Memory B cell (primary cell): ENCODE measurements at places on chromosomes 6 and 20.

DNA sequence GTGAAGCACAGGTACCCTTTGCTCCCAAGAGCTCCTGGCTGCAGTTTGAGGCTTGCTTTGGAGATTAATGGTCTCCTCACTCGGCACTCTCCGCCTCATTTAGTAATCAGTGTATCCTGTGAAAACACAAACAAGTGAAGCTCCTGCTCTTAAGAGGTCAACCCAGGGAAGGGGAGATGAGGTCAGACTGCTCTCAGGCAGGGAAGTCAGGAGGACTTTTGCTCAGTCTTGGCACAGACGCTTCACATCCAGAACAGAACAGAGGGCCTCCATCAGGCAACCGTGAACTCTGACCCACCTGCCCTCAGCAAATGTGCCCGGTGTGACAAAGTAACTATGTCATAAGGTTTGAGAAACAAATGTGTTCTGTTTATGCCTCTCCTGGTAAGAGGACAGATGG lies 428.8 kb upstream of the JARID2 start:
- no peak for DNase-seq

- DNase-seq: no peak
Measured at GRCh38 chr6:107496892-107497684, 7.2 kb downstream of the SOBP start.

DNA sequence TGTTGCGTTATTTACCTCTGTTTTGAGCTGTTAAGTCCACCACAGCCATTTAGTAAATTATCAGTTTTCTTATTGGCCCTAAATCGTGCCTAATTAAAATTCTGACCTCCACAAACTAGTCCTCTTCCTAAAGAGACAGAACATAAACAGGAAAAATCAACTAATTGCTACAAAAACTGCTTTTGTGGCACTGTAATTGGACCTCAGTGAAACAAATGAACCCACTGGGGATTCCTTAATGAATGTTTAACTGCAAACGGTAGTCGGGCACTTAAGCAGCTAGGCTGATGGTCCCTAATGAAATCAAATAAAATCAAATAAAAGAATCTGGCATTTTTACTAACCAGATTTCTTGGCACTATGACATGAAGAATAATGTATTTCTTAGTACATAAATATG lies 513.4 kb upstream of the SLC35B3 start:
- no peak for DNase-seq

- DNase-seq: no peak
Measured at GRCh38 chr6:115078555-115078954, 735.7 kb upstream of the HS3ST5 start.

GRCh38 chr6:138948546-138949179 lies 39.4 kb downstream of the REPS1 start:
- no peak for DNase-seq

DNA sequence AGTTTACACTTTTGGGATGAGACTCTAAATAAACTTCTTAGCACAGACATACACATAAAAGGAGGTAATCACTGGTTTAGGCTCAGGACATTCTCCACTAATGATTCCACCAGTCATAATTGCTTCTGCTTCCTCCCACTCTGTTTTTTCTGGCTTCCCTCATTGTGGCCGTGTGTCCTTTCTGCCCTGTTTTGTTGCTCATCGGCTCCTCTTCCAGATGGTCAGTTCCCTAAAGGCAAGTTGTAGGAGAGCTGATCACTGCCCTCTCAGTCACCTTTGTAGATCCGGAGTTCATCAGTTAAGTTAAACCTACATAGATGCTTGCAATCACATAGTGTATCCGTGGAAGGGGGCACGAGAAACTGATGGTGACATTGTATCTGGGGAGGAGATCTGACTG lies 200.5 kb upstream of the ARG1 start:
- DNase-seq: no peak

DNA sequence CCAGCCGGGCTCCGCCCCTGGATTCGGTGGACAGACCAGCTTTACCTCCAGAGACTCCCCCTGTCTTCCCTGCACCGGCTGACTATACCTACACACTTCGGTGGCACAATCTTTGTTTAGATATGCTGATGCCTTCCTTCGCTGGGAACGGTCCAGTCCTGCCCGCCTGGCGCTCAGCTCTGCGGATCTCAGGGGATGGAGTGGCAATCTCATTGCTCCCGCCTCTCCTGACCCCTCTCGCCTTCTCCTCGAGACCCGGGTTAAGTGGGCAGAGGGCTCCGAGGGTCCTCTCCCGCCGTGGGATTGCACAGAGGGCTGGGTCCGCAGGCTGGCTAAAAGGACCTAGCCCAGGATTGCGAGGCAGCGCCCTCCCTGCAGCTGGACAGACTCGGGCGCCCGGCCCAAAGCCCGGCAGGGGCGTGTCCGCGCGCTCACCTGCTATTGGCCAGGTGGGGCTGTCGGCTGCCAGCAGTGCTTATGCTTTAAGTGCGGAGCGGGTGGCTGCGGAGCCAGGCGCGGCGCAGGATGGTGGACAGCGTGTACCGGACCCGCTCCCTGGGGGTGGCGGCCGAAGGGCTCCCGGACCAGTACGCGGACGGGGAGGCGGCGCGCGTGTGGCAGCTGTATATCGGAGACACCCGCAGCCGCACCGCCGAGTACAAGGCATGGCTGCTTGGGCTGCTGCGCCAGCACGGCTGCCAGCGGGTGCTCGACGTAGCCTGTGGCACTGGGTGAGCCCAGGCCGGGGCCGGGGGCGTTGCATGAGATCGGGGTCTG lies at the start of gene GNMT:
TSS of gene GNMT (plus strand) at position 512 of the 777 bp plus-strand sequence. CDS start at position 526, 14 bp downstream.
- DNase-seq: peak; percentile 9

DNA sequence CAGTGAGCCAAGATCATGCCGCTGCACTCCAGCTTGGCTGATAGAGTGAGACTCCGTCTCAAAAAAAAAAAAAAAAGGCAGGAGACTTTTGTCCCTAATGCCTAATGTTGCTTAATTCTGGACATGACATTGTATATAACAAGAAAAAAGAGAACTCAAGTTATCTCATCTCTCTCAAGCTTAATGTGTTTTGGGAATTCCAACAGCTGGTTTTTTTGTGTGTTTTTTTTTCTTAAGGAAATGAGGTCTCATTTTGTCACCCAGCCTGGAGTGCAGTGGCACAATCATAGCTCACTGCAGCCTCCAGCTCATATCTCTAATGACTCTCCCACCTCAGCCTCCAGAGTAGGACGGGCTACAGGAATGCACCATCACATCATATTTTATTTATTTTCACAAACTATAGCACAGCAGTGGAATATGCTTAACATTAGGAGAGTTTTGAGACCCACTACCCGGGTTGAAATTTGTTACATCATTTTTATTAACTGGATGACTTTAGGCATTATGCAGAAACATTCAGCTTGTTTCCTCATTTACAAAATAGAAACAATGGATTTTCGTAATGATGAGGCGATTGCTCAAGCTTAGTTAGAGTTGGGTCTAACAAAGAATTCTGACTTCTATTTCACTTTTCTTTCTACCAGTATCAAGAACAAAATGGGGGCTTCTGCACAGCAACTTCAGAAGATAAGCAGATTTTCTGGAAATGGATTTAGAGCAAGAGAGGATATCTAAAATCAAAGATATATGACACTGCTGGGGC lies 104.1 kb upstream of the BTN3A2 start:
- DNase-seq: no peak

DNA sequence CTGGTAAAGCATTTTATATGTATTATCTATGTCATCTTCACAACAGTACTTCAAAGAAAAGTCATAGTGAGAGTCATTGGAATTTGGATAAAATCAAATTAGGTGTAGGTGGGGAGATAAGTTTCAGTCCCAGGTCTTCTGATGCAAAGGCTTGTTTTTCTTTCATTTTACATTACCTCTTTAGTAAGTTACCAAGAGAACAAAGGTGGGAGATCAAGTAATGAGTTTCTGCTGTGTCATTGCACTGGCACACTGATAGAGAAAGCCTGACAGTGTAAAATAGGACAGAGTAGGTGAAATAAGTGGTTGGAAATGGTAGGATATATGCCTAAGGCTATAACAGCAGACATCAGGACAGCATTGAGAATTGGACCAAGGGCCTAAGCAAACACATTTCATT lies 250.4 kb downstream of the NKAIN2 start:
- DNase-seq: no peak

DNA sequence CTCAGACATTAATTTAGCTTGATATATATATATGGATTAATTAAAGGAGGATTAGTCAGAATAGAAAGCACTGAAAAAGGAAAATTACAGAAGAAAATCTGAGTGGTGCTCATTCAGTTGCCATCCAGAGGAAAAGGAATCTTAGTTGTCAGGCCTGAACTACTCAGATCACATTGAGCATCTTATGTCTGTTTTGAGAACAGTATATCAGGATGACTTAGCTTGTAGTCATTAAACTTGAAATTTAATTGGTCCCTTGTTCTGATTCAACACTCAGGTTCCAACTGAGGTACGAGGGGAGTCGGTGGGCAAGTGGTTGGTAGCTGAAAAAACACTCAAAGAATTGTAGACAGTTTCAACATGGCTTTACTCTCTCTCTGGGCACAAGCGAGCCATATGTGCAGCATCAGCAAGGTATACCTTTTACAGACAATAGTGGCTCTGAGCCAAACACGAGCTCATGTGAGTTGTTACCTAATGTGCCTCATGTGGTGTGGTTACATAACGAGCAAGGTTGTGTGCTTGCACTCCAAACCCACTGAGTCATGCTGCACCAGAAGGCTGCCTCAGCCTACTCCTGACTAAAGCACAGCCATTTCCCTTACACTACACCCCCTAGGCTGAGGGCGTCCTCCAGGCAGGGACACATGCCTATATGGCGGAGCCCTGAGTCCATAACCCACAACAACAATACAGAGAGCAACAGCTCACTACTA lies 73.0 kb upstream of the HMGN3 start:
- DNase-seq: no peak

GRCh38 chr20:35226126-35226883 lies at the start of gene MMP24:
TSS of gene MMP24 (plus strand) at chr20:35226690. CDS start at chr20:35226739, 49 bp downstream.
- DNase-seq: no peak

- no peak for DNase-seq
Measured at GRCh38 chr6:52595000-52595795, 18.3 kb upstream of the TRAM2 start.

DNA sequence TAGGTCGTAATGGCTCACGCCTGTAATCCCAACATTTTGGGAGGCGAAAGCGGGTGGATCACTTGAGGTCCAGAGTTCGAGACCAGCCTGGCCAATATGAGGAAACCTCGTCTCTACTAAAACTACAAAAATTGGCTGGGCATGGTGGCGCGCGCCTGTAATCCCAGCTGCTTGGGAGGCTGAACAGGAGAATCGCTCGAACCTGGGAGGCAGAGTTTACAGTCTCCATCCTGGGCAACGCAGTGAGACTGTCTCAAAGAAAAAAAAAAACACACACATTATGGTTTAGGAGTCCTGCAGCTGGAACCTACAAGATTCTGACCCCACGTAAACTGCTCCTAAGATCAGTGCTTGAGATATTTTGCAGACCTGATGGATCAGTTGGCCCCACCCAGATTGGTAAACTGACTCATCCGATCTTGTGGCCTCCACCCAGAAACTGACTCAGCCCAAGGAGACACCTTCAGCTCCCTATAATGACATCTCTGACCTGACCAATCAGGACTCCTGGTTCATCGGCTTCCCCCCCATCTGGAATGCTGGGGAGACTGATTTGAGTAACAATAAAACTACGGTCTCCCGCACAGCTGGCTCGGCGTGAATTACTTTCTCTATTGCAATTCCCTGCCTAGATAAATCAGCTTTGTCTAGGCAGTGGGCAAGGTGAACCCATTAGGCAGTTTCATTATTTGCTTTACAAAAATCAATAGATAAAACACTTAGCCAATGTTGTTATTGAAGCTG lies 96.2 kb upstream of the BTN3A2 start:
- DNase-seq: no peak

DNA sequence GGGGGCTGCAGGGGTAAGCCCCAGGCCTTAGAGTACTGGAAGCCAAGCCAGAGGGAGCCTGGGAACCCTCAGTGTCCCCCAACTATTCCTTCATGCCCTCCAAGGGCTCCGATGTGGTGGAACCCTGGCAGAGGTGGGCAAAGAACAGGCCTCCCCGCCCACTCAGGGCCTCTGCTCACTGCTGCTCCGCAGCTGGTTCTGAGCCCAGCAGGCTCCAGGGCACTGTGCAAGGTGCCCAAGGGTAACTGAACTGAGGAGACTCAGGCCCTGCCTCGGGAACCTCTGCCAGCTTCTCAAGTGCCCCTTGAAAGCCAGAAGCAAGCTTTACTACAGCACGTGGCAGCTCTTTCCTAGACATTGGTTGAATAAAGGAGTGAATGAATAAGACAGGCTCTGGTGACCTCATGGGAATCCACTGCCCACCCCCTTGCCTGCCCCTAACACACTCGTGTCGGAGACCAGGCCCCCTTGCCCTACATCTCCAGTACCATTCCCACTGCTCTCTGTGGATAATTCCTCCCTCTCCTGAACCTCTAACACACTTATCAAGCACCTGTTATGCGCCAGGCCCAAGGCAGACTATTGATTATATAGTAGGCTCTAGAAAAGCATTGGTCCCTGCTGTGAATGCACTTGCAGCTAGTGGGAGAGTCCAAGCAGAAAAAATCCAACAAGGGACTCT lies 55.0 kb downstream of the TOX2 start:
- DNase-seq: no peak

GRCh38 chr6:2582268-2582667 lies 168.5 kb downstream of the MYLK4 start:
- DNase-seq: no peak

DNA sequence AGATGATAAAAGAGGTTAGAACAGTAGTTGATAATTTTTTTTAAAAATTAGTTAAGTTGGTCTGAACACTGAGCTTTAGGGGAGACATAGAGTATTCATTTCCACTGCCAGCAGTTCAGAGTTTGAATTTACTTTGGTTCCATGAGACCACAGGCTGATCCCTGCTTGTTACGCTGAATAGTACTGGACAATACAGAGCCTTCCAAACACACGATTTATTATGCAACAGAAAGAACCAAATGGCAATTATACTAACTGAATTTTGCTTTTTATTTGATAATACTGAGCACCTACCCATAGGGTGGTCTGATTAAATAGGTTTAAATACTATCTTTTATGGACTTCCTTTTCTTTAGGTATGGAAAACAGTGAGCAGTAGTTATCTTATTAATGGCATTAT lies 111.4 kb downstream of the POPDC3 start:
- DNase-seq: no peak

DNA sequence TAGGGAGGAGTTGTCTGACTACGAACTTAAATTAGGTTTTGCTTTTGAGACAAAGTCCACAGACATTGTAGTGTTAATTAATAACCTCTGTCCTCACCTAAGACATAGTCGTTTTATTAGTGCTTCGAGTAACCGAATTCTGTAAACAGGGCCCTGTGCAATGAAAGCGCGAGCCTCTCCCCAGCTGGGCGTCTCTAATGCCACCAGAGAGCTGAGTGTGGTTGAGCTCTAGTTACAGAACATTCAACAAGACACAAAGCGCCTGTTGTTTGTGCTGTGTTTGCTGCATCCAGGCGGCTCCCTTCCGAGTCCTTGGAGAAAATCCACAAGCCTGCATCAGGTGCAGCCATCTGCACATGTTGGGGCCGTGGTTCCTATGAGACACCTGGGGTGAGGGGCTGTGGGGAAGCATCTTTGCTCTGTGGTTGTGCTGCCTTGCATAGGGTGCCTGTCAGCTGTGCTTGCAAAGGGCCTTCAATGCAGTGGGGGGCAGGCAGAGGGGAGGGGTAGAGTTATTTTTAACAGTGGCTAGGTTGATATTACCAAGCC lies 63.9 kb downstream of the CD164 start:
- no peak for DNase-seq
